A375 (cell line): ENCODE measurements at places on chromosomes 11 and 22. TPM values are rescaled to one million over a fixed set of nuclear protein-coding genes. Genes with fewer than 3 reads are reported as not detected.

Gene MMP27
- total RNA-seq = not detected in 2 replicates

Gene MMP1
- total RNA-seq = 5.6 and 6.2 TPM in 2 replicates

Gene ARHGAP20
- 0.11 TPM in 1 of 2 replicates, not detected in the other for total RNA-seq

Gene PLCB3
- 39.2 and 44.9 TPM in 2 replicates for total RNA-seq

Gene MUC6
- total RNA-seq = 0.08 TPM in 1 of 2 replicates, not detected in the other

Gene ADM2
- 6.3 and 7.4 TPM in 2 replicates for total RNA-seq

Gene CWC15
- 39.5 and 70.5 TPM in 2 replicates for total RNA-seq

Gene KRTAP5-11
- not detected in 2 replicates for total RNA-seq

Gene SLC7A4
- total RNA-seq = not detected in 2 replicates

Gene POLDIP3
- 38.8 and 40.1 TPM in 2 replicates for total RNA-seq

Gene OR52K2
- not detected in 2 replicates for total RNA-seq

Gene RNF121
- 21.9 and 24.4 TPM in 2 replicates for total RNA-seq

Gene SLC16A8
- total RNA-seq = not detected in 2 replicates

Gene UQCC3
- total RNA-seq = 27.7 and 35.5 TPM in 2 replicates

Gene TPBGL
- not detected in 2 replicates for total RNA-seq

Gene TIGD3
- total RNA-seq = 1.2 and 1.4 TPM in 2 replicates

Gene SLC25A22
- 39.2 and 39.5 TPM in 2 replicates for total RNA-seq

Gene SMCO4
- total RNA-seq = 10.5 and 14.6 TPM in 2 replicates
